ENCODE measurements at places on chromosomes 4 and X.

DNA sequence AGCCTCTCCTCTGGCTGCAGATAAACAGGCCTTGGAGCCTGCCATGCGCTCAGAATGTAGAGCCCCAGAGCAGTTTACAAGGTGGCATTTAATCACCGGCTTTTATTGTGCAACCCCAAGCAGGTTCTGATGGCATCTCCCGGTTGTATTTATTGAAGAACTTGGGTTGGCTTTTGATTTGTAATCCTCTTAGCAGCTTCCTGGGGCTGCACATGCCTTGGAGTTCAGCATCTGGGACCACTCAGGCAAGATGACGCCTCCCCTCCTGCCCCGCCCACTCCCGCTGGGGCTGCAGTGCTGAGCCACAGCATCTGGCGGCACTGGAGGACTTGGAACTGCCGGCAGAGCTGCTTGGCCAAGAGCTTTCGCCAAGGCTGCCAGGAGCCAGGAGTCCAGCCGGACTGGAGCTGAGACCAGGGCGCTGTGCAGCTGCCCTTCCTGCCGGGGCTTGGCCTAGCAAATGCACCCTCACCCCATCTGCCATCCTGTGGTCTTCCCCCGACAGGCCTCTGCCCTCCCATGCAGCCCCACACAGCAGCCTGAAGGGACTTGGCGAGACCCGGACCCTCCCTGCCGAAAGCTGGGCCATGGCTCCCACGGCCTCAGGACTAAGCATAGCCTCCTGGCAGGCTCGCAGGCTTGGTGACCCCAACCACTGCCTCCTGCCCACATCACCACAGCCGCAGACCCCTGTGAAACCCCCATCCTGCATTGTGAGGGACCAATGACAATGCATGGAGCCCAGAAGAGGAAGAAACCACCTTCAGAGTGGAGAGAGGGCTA lies 5.4 kb downstream of the HTRA3 start:
- DNase-seq, result no peak

DNA sequence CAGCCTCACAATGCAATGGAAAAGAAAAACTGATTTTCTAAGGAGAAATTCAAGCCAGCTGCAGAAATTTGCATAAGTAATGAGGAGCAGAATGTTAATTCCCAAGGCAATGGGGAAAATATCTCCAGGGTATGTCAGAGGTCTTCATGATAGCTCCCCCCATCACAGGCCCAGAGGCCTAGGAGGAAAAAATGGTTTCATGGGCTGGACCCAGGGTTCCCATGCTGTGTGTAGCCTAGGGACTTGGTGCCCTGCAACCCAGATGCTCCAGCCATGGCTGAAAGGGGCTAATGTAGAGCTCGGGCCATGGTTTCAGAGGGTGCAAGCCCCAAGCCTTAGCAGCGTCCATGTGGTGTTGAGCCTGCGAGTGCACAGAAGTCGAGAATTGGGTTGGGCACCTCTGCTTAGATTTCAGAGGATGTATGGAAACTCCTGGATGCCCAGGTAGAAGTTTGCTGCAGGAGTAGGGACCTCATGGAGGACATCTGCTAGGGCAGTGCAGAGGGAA lies 53.5 kb upstream of the TEX13C start:
- no peak for DNase-seq

- no peak for DNase-seq
These were observed 211.7 kb downstream of the SLC4A4 start for GRCh38 chr4:71550220-71551165.

DNA sequence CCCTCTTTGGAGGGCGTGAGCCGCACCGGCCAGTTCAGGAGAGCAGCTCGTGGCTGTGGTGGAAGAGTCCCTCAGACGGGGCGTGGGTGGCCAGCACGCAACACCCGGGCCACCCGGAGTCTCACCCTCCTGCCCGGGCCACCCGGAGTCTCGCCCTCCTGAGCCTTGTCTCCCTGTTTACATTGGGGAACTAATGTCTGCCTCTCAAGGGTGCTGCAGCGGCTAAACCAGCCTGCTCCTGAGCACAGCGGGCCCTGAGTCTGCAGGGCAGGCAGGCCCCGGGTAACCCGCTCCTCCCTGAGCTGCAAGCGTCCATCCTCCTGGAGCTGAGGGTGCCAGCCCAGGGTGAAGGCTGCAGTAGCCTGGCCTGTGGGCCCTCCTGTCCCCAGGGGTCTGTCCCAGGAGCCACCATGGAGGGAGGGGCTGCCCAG lies 3.0 kb downstream of the PDE6B start:
- DNase-seq, result no peak

DNA sequence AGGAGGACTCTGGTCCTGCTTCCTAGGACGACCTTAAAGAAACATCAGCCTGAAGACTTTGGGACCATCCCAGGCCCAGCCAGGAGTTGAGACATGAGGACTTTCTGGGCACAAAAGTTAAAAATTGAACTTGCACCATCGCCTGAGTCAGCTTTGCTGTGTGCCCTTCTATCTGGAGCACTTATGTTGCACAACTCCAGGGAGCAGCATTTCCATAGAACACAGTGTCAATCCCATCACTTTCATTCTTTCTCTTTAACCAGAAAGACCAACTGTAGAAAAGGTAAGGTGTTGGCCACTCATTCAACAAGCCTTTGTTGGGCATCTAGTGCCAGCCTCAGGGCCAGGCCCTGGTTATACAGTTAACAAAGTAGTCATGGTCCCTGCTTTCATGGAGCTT lies 8.6 kb upstream of the CLDN24 start:
- no peak for DNase-seq

DNA sequence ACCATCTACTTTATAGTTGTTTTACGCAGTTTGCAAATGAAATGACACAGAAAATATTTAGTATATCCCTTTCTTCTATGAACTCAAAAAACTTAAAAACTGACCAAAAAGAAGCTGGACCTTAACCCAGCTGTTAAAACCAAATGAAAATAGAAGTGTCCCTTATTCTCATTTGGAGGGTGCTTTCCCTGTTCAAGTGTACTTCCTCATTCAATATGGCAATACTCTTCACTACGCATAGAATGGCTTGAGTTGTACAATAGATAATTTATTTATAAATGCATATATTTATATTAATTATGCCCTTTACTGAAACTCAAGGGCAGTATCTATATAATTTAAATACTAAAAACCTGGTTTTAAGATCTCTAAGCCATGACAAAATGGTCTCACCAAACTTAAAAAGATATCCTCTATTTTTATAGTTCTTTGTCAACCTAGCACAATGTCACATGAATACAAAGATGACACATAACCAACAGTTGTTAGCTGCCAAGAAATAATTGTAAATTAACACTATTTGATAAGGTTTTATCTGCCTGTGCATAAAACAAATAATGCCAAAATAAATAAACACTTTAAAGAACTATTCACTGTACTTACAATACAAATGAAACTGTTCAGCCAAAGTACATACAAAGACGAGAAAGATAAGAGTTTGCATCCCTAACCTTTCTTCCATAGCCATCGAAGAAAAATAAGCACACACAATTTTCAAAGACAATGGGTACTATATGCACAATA lies 25.2 kb downstream of the YTHDC1 start:
- no peak for DNase-seq

GRCh38 chrX:155959018-155959587 lies 38.4 kb upstream of the IL9R start:
- no peak for DNase-seq

All from CD4-positive, alpha-beta T cell treated with Interleukin-15 for 1 hour (primary cell).